ENCODE measurements at places on chromosomes 3 and 15.
A peak's percentile ranks its signal among the peaks of the same experiment; 100 is the strongest.

- DNase-seq: no peak
Measured at GRCh38 chr15:89948796-89949195, 36.0 kb upstream of the ARPIN start.

- DNase-seq: no peak
Measured at GRCh38 chr3:52181543-52181942, 16.4 kb upstream of the ALAS1 start.

DNA sequence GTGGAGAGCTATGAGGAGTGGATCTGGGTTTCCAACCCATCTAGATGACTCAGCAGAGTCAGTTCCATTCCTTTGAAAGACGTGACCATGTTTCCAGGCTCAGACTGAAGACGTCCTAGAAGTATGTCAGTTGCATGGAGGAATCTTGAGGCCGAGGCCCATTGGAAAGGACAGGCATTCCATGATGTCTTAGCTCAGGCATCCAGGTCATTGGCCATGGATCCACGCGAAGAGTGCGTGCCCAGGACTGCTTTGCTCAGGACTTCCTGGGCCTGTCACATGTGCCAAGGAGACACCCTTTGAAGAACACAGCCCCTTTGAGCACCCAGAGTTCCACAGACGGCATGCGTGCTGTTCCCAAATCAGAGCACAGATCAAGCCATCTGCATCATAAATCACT lies 92.3 kb upstream of the ADAMTS17 start:
- DNase-seq: no peak

DNA sequence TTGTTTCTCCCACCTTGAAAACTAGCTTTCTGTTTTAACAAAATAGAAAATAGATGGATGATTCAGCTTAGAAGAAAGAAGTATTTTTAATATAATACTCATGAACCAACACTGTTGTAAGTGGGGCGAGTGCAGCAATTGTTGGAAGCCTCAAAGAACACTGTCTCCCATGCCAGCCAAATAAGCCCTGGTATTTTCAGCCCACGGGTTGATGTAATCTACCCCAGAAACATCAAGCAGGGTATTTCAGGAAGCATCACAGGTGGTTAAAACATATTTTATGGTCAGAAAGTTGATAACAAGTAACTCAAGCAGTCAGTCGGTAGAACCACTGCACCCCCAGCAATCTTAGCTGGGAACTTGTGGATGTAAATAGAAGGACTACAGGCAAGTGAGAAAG lies 115.9 kb downstream of the SV2B start:
- DNase-seq: no peak

DNA sequence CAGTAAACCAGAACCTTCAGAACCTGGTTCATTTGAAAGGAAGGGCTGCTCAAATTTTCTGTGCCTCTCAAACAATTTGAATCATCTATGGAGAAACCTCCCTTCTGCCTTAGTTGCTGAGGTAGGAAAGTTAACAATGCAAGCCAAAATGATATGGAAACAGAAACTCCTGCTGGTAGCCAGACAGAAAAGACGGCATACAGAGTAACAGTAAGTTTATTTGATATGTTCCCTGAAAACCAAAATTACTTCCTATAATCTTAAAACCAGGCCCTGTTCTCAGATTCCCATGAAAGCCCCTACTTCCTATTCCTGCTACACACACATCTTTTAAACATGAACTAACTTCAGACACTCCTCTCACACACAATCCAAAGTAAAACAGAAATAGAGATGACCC lies 86.2 kb downstream of the TBC1D5 start:
- DNase-seq: no peak

DNA sequence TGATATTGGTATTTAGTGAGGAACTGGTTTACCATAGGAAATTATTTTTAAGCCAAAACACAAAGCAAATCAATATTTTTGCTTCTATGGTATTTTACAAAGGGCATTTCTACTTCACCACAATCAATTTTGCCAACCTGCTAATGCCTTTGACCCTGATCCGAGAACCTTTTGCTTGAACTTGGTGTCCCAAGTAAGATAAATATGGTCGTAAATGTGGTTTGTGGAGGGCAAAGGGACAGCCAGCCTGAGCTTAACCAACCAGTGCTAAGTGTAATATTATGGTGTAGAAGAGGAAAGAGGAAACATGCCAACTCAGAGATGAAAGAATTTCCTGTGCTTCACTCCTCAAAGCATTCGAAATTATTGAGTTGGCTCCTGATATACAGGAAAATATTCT lies 148.4 kb downstream of the C3orf38 start:
- DNase-seq: no peak

DNA sequence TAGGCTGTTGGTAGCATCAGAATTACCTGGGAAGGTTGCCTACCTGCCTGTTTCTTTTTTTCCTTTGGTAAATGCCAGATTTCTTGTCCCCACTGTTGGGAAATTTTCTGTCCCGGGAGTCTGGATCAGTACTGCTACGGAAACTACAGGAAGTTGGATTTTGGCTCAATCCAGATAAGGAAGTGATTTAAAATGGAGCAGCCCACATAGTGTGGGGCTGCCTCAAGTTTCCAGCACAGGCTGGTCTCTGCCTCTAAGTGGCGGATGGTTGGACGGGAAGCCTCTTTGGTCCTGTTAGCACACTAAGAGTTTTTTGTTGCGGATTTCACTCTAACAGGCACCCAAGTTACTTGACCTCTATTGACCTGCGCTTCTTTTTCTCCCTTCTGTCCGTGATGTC lies 54.7 kb downstream of the EEFSEC start:
- no peak for DNase-seq

DNA sequence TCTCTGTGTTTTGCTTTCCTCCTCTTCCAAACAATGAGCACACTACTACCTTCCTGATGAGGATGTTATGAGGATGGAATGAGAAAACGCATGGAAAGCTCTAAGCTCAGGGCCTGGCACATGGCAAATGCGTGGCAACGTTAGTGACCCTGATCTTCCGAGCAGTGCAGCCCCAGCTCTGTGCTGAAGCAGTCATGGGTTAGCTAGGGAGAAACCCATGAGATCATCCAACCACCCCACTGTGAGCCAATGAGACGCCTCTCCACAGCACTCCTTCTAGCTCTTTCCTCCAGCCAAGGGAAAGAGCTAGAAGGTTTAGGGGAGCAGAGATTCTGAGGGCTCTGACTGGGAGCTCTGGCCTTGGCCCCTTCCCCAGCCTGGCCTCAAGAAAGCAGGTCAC lies 4.5 kb downstream of the CPN2 start:
- no peak for DNase-seq

- no peak for DNase-seq
Measured at GRCh38 chr3:155664925-155665695, 79.8 kb downstream of the PLCH1 start.

- no peak for DNase-seq
Measured at GRCh38 chr3:133171831-133172230, 133.6 kb downstream of the TMEM108 start.

DNA sequence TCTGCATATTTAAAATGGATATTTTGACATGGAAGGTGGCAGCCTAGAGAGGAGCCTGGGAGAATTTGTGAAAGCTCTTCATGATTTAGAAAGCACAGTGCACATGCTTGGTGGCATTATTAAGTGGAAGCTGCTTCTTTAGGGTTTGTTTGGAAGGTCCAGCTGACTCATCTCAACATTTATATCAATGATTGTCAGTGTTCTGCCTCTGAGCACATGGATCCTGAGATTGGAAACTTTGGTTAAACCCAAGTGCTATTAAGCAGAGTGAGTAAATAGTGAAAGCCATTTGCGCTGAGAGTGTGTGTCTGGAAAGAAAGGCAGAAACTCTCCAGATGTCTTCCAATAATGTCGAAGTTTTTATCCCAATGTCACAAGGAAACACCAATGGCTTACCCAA lies 7.4 kb downstream of the NOX5 start:
- no peak for DNase-seq

DNA sequence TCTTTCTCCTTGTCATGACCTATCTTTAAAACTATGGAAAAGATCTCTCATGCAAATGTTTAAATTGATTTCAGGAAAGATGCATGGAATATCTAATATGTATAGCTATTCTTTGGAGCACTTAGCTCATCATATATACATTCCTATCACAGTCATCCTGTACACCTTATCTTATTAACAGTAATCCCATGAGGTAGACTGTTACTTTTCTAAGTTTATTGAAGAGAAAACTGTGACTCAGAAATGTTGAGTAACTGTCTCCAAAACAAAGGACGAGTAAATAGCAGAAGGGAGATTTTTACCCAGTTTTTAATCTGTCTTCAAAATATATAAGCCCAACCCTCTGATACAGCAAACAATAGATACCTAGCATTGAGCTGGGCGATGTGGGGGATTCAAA lies 308.3 kb downstream of the GAP43 start:
- DNase-seq: no peak

DNA sequence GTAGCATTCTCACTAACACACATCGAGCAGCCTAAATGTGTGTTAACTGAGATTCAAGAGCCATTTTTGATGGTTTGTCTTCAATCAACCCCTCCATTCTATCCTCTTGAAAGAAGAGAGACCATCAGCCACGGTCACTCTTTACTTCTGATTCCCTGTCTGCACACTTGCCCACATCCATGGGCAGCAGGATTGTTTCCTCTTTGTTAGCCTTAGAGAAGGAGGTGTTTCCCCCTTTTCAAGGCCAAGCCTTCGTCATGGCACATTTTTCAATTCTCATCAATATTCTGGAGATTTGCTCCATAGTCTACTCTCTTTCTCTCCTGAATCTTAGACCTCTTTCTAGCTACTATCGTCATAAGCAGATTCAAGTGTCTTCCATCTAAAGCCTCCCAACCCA lies 522.4 kb upstream of the NAALADL2 start:
- no peak for DNase-seq

DNA sequence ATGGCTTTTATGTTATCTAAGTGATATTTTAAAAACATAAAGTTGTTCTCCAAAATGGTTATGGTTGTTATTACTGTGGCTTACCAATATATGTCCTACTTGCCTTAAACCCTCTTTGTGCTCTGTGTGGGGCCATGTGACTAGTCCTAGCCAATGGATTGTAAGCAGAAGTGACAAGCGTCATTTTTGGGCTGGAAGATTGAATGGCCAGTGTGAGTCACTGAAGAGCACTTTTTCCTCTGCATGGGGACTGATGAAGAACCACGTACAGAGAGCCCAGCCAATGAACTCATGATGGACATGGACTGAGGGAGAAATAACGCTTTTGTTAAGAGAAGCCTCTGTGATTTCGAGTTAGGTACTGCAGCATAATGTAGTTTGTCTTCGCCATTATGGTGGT lies 332.7 kb downstream of the EDEM1 start:
- peak; percentile 26 for DNase-seq

GRCh38 chr15:52563501-52564060 lies 5.2 kb downstream of the ARPP19 start:
- no peak for DNase-seq

GRCh38 chr3:72344236-72344635 lies 504.0 kb downstream of the SHQ1 start:
- DNase-seq: no peak

DNA sequence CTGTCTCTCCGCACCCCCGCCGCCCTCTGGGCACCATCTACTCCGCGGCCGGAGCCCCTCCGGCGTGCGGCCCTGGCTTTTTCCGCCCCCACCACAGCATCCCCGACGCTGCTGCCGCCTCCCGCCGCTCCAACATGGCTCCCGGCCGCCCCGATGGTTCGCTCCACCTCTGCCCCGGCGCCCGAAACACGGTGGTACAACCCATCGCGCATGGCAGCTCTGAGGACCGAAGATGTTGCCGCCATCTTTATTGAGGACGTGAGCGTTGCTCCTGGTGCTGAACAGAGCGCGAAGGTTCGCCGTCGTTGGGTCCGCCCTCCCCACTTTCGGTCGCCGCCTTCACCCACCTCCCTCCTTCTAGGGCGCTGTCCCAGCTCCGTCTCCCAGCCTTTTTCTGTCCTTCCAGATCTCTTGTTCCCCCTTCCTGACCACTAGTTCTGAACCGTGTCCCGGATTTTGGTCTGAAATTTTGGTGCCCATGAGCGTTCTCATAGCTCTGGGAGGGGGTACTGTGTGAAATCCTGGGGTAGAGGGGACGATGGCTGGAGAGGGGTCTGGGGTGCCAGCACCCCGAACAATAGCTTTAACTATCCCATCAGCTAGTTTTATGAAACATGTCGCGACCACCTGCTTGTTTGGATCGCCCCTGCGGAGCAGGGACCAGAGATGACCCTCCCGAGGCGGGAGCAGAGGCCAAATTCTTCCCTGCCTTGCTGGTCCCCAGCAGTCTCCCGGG lies at the start of gene CELSR3:
Gene CELSR3 (minus strand): TSS at position 134 of the 736 bp plus-strand sequence. CDS start 252 bp downstream, outside the sequence.
- DNase-seq: no peak

DNA sequence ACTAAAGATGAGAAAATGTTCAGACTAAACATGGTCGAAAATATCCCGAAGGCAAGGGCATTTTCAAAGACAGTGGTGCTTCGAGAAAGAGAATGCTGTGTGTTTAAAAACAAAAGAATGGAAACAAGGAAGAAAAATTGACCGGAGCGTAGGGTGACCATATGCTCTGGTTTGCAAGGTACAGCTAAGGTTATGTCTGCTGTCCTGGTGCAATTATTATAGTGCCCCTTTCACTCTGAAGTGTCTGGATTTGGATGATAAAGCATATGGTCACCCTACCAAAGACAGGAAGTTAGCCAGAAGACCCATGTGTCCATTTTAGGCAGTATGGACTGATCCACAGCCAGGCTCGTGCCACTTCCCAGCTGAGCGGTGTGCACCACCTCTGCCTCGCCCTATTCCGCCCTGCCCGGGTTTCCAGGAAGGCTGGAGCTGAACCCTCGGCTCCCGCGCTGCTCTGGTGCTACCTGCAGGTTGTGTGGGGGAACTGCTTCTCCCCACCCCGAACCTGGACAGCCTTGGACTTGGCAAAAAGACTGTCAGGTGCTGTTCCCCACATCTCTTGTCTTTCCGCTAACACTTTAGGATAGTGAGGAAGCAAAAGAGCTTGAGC lies 25.2 kb downstream of the GOLGA6D start:
- DNase-seq: peak; percentile 47

GRCh38 chr3:81974751-81975150 lies 213.3 kb upstream of the GBE1 start:
- no peak for DNase-seq

GRCh38 chr3:181956122-181956521 lies 244.4 kb downstream of the SOX2 start:
- DNase-seq: no peak

DNA sequence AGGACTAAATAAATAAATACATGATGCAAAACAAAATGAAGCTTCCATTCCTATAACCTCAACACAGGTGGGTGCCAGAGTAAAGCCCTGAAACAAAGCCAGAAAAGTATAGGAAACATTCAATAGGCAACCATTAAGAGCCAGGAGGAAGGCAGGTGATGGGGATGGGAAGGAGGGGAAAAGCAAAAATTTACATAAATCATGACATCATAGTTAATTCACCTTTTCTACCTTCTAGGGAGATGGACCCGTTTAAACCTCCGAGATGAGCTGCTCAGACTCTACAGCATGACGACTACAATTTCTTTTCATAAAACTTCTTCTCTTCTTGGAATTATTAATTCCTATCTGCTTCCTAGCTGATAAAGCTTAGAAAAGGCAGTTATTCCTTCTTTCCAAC lies 27.9 kb downstream of the TM4SF4 start:
- DNase-seq: no peak
